ENCODE measurements at places on chromosomes 4 and X.

- no peak for DNase-seq
Measured at GRCh38 chrX:8284131-8284530, 113.1 kb upstream of the VCX2 start.

DNA sequence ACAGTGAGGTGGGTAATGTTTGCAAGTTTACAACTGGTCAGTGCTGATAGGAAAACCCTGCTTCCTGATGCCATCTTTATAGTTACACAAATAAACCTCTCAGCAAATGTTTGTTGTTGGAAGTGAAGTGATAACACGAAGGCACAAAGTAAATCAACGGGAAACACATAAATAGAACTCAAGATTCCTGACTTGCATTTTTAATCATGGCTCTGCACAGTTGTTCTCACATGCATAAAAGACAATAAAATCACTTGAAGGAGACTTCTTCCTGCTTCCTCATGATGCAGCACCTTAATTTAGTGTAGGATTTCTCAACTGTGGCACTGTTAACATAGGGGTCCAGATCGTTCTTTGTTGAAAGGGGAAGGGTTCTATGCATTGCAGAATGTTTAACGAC is 907.7 kb downstream of the RAB28 start:
- no peak for DNase-seq

- no peak for DNase-seq
Measured at GRCh38 chr4:122978109-122978508, 55.7 kb upstream of the NUDT6 start.

DNA sequence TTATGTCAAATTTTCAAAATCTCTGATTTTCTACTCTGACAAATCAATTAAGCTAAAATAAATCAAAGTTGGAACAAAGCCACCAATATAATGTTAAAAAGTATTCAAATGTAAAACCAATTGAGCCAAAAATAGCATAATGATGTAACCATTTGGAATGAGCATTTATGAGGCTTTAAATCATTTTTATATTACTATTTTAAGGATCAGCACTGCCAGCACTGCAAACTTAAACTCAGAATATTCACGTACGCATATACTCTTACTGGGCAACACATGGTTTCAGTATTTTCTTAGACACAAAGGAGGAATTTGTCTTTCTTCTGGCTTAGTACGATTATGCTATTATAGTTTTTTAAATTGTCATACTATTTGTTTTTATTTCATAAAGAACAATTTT is 52.2 kb downstream of the AFAP1 start:
- no peak for DNase-seq

GRCh38 chr4:144355811-144356757 is 215.6 kb upstream of the GYPA start:
- DNase-seq = no peak

- DNase-seq = no peak
Measured at GRCh38 chrX:17376431-17377077, 1.6 kb downstream of the NHS start.

- no peak for DNase-seq
Measured at GRCh38 chr4:76723924-76724323, 174.0 kb downstream of the SOWAHB start.

DNA sequence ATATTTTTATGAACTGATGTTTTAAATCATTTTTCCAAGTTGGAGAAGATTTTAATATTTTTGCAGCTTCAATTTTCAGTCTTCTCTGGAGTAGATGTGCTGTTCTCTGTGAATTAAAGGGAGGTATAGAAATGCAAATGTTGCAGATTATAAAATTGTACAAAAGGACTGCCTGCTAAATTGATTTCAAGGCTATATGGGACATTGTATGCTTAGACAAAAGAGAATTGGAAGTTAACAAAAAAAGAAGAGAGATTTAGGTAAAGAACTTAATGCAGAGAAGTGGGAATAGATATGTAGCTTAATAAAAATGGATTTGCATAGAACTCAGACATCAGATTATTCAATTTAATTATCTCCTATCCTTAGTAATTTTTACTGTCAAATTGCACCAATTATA is 403.3 kb downstream of the ZIC3 start:
- DNase-seq = no peak

- DNase-seq = no peak
Measured at GRCh38 chrX:118594697-118595420, 99.2 kb downstream of the DOCK11 start.

Data from CD4-positive, alpha-beta T cell treated with Interleukin-21 for 1 hour (primary cell).